ENCODE measurements at places on chromosomes 5 and 9.

GRCh38 chr5:2507611-2508010, 243.9 kb downstream of the IRX2 start:
- no peak for DNase-seq

GRCh38 chr9:130450344-130451003, 5.7 kb downstream of the ASS1 start:
- DNase-seq, result no peak

DNA sequence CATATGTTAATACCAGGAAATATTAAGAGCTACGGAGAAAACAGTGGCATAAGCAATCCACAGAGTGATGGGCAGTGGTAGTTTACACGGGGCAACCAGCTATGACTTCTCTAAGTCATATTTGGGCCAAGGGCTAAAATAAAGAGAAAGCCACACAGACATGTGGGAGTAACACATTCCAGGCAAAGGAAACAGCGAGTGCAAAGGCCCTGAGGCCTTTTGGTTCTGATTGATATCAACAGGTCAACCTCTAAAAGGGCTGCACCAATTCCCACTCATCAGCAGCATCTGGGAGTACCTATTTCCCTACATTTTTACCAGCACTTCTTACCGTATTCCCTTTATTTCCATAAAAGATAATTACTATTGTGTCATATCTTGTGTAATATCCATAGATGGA, 173.4 kb downstream of the SPOCK1 start:
- no peak for DNase-seq

DNA sequence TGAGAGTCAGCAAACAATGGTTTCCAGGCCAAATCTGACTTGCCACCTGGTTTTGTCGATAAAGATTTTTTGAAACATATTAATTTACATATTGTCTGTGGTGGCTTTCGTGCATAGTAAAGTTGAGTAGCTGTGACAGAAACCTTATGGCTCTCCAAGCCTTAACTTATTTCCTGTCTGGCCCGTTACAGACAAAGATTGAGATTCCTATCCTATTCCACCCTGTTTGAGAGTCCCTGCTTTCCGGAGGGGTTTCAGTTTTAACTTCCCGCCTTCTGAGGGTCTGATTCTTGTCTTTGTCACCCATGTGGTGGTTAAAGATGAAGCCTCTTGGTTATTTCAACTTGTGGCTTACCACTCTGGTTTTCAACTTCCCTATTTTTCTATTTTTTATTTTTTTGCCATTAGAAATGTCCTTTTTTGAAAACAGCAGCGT, 11.4 kb downstream of the OTULIN start:
- no peak for DNase-seq

Measured in fibroblast of skin of left biceps (primary cell).